ENCODE measurements at places on chromosomes 5 and 9.
A peak's percentile ranks its signal among the peaks of the same experiment; 100 is the strongest.

GRCh38 chr5:128053291-128053954 lies 30.1 kb upstream of the SLC12A2 start:
- DNase-seq, result peak; percentile 71

GRCh38 chr5:105954341-105954740 lies 1716.4 kb downstream of the EFNA5 start:
- DNase-seq, result peak; percentile 67

GRCh38 chr9:6007770-6008168 lies 7.7 kb downstream of the RANBP6 start:
- peak; percentile 57 for DNase-seq

- no peak for DNase-seq
Measured at GRCh38 chr9:136494531-136495215, 11.8 kb upstream of the SEC16A start.

DNA sequence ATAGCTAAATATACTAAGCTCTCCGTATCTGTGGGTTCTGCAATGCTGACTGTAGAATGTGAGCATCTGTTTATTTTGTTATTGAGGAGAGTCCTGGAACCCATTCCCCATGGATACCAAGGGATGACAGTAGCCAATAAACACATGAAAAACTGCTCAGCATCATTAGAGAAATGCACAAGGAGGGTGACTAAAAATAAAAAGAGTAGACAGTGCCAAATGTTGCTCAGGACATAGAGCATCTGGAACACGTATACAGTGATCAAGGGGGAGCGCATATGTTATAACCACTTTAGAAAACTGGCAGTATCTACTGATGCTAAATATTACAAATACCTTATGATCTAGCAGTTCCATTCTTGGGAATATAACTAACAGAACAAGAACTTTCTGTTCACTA lies 31.0 kb downstream of the MARCHF6 start:
- no peak for DNase-seq

DNA sequence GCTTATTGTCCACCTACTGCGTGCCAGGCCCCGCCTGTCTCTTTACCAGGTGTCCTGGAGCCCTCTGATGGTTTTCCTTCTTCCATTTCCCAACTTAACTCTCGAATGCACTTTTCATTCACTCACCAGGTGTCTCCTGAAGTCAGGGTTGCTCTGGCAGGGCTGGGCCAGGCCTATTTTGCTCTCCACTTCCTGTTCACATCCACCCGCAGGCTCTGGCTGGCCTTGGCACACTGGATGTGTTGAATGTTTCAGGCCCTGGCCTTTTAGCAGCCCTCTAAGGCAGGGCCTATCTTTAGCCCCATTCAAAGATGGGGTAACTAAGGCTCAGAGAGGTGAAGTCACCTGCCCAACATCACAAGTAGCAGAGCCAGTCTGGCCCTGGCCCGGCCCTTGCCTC lies 16.4 kb downstream of the LRRC8A start:
- DNase-seq, result no peak

- DNase-seq, result no peak
Measured at GRCh38 chr9:98185611-98186171, 6.7 kb downstream of the CORO2A start.

DNA sequence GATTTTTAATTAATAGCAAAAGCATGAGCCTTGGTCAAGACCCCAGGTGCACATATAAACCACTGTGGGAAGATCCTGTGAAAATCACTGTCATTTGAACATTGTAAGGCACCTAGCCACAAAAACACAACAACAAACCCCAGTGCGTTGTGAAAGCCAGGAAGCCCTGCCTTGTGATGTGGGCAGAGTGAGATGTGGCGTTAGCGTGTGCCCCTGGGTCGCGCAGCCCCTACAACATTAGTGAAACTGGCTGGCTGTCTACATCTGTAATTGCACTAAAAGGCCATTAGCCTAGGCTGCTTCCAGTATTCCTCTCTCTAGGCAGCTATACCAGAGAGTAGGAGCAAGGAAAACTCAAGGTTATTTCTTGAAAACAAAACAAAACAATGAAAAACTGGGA lies 21.1 kb upstream of the PDZD2 start:
- no peak for DNase-seq

- DNase-seq, result no peak
Measured at GRCh38 chr5:58816181-58816731, 233.4 kb downstream of the RAB3C start.

GRCh38 chr5:61650661-61651060 lies 318.6 kb downstream of the ZSWIM6 start:
- DNase-seq, result no peak

- peak; percentile 38 for DNase-seq
Measured at GRCh38 chr5:180820788-180821321, 18.2 kb upstream of the MGAT1 start.

DNA sequence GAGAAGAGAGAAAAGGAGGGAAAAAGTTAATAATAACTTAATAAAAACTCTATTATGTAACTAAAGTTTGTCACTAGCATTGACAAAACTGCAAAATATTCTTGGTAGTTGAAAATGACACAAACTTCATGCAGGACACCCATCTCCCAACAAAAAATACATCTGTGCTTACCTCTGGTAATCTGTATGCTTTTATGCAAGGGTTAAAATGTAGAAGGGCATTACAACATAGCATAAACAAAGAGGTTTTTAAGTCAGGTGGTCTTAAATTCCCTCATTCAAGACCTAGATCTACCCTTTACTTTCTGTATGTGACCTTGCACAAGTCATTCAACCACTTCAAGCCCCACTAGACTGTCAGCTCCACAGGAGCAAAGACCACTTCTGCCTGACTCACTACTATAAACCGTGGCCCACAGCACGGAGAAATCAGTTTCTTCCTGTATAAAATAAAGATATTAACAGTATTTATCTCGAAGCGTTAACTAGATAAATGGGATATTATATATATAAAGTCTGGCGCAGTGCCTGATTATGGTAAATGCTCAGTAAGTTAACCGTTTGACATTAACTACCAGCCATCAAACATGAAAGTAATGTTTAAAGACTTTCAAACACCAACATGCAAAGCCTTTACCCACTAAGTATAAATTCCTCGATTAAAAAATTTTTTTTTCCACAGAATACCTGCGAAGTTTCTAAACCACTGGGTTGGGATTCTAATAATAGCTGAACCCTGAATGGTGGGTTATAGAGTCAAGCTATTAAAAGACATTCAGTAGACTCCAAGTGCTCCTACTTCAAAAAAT lies 2.0 kb downstream of the FBXL17 start:
- peak; percentile 5 for DNase-seq

DNA sequence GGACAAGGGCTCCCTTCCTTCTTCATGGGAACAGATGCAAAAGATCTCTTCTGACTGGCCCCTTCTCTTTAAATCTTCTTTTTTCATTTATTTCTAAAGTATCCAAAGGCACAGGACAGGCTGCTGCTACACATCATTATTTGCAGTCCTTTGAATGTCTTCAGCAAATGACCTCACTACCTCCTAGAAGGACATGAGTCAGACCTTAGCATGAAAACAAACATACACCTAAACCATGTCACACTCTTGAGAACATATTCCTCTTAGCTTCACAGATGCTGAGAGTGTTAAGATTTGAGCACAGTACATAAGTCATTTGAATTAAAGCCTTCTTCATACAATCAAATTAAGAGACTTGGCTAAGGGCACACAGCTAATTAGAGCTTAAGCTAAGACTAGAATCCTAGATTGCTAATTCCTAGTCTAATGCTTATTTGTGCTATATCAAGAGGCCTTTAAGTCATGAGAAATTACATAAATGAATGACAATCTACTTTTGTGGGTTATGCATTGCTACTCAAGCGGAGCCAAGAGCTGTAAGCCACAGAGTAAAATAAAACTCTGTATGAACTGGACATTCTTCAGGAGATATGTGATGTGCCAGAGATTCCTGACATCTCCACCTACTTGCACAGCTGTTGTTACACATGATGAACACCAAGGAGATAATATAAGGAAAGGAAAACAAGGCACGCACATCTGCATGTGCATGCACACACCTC lies 109.1 kb upstream of the PTGER4 start:
- peak; percentile 80 for DNase-seq

DNA sequence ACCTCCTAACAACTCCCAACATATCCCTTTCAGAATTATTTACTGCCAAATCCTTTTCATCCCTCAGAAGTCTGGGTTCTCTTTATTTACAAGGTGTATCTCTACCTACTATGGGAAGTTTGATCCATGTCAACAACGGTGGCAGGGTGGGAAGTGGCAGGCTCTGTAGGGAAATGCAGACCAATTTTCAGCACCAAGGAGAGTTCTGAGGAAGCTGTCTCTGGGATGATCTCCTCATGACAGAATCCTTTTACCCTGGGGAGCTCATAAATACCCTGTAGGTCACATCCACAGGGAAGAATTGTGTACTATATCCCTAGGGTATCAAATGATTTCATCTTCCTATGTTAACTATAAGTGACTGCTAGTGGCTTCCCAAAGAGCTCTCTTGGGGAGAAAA lies 107.8 kb upstream of the NEK6 start:
- DNase-seq, result peak; percentile 30

DNA sequence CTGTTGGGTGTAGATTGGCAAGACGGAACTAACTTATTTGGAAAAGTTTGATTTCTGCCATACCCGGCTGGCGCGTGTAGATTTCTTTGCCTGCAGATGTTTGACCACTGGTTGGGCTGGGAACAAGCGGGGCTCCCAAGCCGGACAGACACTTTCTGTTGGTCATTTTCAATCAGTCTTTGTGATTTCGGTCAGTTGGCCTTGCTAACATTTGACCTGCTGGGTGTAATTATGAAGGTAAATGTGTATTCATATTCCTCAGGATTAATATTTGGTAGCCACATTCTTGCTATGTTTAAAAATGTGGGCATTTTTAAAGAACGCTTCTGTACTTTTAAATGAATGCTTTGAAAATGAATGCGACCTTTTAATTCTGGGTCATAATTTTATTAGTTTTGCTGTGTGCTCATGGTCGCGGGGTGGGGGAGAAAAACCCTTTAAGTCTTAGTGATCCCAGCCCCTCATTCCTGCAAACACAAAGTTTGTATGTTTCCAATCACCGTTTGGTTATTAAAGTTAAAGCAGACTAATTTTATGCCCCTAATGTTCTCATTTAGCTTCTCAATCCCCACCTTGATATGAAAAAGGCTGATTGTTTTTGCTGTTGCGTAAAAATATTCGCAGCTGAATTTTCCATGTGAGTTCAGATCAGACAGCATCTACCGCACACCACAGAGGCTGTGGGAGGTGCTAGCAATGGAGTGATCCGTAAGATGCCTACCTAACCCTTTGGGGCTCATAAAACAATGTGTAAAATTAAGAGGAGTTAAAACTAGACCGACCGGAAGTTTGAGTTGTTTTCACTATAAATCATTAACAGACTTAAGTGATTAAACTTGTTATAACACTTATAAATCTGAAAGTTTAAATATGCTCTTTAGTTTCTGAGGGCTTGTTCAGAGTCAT lies 1.5 kb downstream of the RASGRF2 start:
- peak; percentile 49 for DNase-seq

- no peak for DNase-seq
Measured at GRCh38 chr9:105055917-105056316, 128.0 kb upstream of the ABCA1 start.

GRCh38 chr5:119070578-119070827 lies 384 bp upstream of the DMXL1 start:
- no peak for DNase-seq

DNA sequence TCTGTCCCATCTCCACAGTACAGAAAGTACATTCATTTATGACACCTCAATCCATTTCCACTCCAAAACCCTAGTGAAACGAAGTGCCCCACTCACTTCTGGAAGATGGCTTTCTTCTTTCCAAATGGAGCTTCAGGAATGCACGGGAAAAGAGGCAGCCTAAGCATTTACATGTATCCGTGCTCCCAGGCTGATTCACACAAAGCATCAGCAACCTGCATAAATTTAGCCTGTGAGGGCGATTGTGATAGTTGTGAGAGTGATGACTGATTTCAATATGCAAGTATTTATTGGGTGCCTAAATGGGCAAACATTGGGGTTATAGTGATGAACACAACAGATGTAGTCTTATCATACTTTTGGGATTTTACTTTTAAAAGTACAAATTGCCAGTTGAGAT lies 86.6 kb downstream of the PLPPR1 start:
- no peak for DNase-seq

DNA sequence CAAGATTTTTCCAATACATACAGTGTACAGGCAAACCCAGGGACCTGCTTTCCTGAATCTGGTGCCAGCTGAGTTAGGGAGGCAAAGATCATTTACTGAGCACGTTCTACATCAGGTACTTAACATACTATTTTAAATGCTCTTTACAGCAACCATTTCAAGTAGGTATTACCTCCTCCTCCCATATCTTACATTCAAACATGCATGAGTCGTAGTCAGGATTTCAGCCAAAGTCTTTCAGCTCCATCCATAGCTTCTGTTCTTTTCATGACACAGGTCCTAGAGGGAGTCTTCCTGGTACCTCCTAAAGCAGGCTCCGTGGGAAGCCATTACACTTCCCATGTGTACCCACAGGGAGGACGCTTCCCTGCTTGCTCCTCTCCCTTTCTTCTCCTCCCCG lies 11.7 kb downstream of the KCNV2 start:
- DNase-seq, result peak; percentile 20

DNA sequence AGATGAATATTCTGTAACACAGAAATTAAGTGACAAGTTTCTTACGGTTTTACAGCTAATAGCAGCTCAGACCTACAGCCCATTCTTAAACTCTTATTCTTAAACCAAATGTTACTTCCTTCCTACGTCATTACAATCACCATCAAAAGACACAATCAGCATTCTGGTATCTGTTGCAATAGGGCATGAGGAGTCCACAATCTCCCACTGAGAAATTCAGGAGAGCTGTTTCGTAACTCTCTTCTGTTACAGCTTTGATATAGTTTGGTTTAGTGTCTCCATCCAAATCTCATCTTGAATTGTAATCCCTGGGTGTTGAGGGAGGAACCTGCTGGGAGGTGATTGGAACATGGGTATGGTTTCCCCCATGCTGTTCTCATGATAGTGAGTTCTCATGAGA lies 163.4 kb downstream of the GAS1 start:
- DNase-seq, result peak; percentile 47

GRCh38 chr5:149141957-149142851 lies 911 bp downstream of the ABLIM3 start:
- DNase-seq, result peak; percentile 41

DNA sequence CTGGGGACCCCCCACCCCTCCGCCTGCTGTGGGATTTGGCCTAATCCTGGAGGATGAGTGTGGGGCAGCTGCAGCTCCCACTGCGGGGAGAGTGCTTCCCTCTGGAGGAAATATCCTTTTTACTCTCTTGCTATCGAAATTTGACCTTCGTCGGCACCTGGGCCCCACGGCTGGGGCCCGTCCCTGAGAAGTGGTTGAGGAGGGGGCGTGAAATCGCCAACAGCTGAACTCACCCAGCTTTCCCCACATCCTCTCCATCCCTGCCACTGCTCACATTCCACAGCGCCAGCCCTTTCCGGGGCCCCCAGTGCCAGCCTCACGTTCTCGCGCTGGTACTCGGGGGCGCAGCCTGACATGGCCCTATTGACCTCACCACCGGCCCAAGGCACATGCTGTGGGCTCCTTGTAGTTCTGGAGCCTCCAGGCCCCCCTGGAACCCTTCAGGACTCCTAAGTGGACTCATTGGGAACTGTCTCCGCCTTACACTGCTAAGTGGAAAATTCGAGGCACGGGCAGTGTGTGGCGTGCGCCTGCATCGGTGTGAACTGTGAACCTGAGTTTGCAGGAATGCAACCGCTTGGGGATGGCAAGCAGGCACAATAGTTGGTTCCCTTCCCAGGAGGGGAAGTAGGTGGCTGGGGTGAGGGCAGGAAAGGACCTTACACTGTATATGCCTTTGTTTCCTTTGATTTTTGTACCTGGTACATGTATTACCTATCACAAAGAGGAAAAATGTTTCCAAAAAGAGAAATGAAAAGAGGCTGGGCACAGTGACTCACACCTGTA lies 19.2 kb downstream of the FGFR4 start:
- no peak for DNase-seq

GRCh38 chr9:32748013-32748412 lies 35.3 kb upstream of the TMEM215 start:
- no peak for DNase-seq
